Esophagus squamous epithelium (tissue), 5 donors: ENCODE measurements at places on chromosomes 4 and X. TPM values are rescaled to one million over a fixed set of nuclear protein-coding genes. Genes with fewer than 3 reads are reported as not detected.

- DNase-seq: no peak
Observed at GRCh38 chr4:165905405-165906027, 32.5 kb downstream of the TLL1 start.

- DNase-seq: no peak
Observed at GRCh38 chr4:78199984-78200383, 142.9 kb downstream of the FRAS1 start.

GRCh38 chr4:185395956-185396723 lies 416 bp upstream of the LRP2BP start:
- DNase-seq: peak; percentile 76

GRCh38 chr4:16067515-16067914 lies 16.3 kb downstream of the PROM1 start:
- DNase-seq: no peak

NEUROG2 gene
- total RNA-seq: not detected
